ENCODE measurements at places on chromosomes 4 and X.

- DNase-seq: no peak
Measured at GRCh38 chrX:11941571-11941970, 183.5 kb downstream of the MSL3 start.

DNA sequence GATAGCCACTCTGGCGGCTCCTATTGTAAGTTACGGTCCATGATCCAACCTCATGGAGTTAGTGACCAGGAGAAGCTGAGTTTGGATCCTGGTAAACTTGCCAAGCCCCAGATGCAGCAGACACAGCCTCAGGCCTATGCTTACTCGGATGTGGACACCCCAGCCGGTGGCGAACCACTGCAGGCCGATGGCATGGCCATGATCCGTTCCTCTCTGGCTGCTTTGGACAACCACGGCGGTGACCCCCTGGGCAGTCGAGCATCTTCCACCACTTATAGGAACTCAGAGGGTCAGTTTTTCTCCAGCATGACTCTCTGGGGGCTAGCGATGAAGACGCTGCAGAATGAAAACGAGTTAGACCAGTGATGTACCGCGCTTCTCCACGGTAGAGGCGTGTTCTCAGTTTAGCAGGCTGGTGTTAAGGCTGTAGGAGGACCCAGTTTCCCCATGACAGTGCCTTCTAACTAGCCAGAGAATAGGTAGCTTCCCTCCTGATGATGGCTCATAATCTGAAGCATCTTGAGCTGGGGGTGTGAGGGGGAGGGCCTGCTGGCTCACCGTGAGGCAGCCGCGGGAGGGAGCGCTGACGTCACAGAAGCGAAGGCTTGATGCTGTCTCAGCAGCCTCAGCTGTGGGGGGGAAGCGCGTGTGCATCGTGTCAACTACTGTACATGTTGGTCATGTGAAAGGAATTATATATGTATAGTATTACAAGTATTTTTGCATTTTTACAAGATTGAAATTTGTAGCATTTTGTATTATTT is 31.1 kb downstream of the ZBTB49 start:
- DNase-seq: no peak

- DNase-seq: no peak
Measured at GRCh38 chr4:16205298-16206164, 20.7 kb downstream of the TAPT1 start.

- DNase-seq: no peak
Measured at GRCh38 chrX:65841263-65841662, 173.8 kb downstream of the MSN start.

DNA sequence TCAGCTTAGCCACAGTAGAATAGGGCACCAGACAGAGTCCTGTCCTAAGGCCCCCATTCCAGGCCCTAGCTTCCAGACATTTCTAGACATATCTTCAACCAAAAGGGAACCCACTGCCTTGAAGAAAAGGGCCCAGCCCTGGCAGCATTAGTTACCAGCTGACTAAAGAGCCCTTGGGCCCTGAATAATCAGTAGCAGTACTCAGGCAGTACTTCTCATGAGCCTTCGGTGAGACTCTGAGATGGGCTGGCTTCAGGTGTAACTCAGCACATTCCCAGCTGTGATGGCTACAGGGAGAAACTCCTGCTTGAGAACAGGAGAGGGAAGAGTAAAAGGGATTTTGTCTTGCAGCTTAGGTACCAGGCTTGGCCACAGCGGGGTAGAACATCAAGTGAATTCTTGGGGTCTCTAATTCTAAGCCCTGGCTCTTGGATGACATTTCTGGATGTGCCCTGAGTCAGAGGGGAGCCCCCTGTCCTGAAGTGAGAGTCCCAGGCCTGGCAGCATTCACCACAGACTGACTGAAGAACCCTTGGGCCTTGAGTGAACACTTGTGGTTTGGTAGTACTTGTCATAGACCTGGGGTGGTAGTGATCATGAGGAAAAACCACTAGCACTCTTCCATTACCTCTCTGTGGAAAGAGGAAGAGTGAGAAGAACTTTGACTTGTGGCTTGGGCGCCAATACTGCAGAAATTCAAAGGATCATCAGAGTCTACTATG is 170.1 kb downstream of the ATP10D start:
- no peak for DNase-seq
